Stimulated activated CD8-positive, alpha-beta memory T cell treated with anti-CD3 and anti-CD28 coated beads, Interleukin-15, amount 100 ng/mL, for 1 hour (primary cell): ENCODE measurements at places on chromosomes 5 and 9.

GRCh38 chr5:80653502-80653901 lies 950 bp upstream of the MSH3 start:
- DNase-seq, result no peak

DNA sequence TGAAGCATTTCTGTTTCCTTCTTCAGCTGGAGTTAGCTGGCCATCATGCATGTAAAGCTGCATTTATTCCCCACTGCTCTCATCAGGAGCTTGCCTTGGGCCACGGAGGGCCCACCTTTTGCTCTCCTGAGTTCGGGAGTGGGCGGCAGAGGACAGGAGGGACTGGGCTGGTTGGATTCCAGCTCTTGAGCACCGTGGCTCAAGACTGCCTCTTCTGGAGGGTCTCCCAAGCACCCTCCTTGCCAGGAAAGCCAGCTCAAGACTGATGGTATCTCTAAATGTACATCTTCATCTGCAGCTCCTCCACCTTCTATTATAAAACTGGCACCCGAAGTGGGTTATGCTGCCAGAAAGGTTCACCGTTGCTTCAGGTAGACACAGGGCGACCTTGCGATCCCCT lies 399.6 kb upstream of the IRX1 start:
- no peak for DNase-seq

DNA sequence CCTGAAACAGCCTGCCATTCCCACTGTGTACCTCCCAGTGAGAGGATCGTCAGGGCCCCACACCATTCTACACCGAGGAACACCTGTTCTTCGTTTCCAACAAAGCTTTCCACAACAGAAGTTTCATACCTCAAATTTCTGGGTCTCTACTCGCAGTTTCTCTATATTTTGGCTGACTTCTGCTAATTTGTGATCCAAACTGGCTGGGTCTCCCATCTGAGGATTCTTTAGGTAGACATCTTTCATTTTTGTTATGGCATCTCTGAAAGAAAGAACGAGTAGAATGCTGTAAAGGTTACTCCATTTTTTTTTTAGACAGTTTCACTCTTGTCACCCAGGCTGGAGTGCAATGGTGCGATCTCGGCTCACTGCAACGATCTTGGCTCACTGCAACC lies 67.5 kb downstream of the USP20 start:
- no peak for DNase-seq

GRCh38 chr5:2986301-2986700 lies 234.8 kb upstream of the IRX2 start:
- no peak for DNase-seq

- no peak for DNase-seq
Observed at GRCh38 chr5:172646716-172647285, 5.7 kb downstream of the NEURL1B start.

DNA sequence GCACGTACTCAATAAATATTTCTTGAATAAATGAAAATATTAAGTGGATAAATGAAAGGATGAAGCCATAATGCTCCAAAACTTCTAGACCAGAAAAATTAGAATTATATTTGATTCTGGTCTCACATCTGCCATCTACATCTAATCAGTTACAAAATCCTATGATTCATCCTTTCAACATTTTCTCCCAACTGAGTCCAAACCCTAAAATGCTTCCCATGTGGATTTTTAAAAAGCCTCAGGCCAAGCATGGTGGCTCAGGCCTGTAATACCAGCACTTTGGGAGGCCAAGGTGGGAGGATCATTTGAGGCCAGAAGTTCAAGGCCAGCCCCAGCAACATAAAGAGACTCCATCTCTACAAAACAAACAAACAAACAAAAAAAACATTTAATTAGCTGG lies 31.6 kb upstream of the FST start:
- DNase-seq, result no peak

DNA sequence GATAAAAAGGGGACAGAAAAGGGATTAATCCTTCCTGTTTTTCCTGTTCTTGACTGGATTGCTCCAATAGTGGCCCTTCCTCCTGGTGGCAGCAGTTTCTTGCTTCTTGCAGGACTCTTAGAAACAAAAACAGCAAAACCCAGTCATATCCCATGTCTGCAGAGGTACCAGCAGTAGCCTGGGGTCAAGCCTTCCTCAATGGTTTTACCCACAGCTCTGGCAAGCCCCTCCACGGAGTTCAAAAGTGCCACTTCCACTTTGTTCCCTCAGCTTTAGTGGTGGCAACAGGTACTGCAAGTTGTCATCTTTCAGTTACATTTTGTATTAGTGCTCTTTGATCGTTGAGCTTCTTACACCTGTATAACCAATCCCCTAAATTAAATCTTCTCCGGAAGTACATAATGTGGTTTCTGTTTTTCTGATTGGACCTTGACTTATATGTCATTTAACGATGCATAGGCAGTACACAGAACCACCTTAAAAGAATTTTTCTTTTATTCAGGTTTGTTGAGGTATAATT lies 8.7 kb upstream of the RANBP6 start:
- no peak for DNase-seq

- DNase-seq, result no peak
Observed at GRCh38 chr5:31362529-31362900, 169.0 kb downstream of the CDH6 start.

GRCh38 chr9:70438341-70438928 lies 24.0 kb upstream of the KLF9 start:
- DNase-seq, result no peak

- DNase-seq, result no peak
Observed at GRCh38 chr5:173762930-173763329, 125.2 kb upstream of the CPEB4 start.

DNA sequence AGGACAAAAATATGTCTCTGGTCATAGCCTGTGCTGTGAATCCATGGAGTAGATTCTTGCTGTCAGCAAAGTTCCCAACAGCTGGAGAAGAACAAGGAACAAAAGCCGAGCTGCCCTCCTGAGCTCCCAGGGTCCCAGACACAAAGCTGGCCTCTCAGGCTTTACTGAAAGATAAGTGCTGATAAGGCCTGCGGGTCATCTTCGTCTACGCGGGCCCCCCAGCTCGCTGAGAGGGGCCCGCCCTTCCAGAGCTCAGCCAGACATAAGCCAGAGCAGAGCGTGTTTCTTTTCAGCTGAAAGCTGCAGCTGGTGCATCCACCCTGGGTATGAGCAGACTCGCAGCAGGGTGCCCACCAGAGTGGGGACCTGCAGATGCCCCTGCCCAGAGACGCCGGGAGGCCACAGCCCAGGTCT lies 84.7 kb downstream of the HSD17B3 start:
- DNase-seq, result no peak
